NCI-H748 treated with DMSO at 0.1 percent for 48 hours (cell line): ENCODE measurements at places on chromosomes 7 and 10.

DNA sequence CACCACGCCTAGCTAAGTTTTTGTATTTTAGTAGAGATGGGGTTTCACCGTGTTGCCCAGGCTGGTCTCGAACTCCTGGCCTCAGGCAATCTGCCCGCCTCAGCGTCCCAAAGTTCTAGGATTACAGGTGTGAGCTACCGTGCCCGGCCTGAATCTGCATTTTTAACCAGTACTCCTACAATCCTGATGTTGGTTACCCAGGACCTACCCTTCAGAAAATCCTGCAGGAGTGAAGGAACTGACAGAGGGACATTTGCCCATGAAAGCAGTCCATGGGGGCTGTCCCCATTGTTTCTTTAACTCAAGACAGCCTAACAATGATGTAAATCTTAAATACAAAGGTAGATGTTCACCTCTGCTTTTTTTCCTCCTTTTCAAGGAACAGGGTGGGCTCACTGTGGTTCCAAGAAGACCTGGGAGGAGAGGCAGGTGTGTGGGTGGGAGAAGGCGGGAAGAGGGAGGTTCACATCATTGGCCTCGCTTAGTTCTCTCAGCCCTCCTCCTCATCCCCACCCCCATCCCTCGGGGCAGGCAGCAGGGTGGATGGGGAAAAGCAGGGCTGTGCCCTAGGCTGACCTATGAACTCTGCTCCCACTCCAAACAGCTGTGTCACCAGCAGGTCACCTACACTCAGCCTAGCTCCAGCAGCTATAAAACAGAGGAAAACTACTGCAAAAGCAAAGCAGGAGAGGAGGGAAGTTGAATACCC is 13.5 kb downstream of the LRRC20 start:
- no peak for DNase-seq

DNA sequence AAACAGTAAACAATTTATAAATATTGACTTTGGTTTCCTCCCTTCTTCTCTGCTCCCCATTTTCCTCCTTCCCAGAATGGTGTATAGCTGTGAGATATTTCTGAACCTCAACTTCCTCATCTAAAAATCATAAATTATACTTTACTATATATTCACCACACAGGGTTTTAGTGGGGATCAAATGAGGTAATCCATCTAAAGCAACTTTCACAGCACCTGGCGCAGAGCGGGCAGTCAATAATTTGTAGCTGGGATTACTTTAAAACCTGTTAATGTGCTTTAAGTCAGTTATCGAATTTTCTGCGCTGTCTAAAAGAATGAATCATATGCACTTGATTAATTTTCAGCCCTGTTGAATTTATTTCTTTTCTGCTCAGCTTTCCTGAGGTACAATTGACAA is 172.7 kb downstream of the PTEN start:
- DNase-seq: no peak

DNA sequence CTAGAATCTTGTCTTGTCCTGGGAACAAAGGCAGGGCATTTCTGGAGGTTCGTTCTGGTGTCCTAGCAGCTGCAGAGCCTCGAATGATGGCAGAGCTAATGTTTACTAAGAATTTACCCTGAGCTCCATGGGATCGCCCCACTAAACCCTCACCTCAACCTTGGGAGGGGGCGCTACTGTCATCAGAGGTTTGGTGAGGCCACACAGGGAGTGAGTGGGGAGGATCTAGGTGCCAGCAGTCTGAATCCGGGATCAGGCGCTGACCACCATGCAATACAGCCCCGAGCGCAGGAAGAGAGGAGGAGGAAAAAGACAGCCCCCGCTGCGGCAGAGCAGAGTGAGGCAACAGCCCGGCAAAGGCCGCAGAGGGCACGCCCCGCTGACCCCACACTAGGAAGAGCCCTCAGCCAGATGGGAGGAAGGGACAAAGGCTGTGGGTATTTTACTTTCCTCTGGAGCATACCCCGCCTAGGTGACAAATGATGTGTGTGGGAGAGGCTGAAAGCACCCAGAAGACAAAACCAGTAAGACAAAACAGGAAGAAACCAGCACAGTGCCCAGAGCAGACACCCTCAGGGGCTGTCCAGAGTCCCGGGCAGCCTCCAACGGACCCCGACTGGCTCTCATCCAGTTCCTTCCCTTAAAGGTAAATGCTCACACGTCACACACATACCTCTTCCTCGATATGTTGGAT is 103.5 kb downstream of the FAM53B start:
- no peak for DNase-seq

- DNase-seq: no peak
Observed at GRCh38 chr10:53315709-53316108, 543.1 kb upstream of the MBL2 start.

GRCh38 chr7:17097668-17098297 is 200.7 kb upstream of the AHR start:
- DNase-seq: no peak

- DNase-seq: no peak
Observed at GRCh38 chr10:133026171-133026570, 61.6 kb upstream of the ADGRA1 start.

DNA sequence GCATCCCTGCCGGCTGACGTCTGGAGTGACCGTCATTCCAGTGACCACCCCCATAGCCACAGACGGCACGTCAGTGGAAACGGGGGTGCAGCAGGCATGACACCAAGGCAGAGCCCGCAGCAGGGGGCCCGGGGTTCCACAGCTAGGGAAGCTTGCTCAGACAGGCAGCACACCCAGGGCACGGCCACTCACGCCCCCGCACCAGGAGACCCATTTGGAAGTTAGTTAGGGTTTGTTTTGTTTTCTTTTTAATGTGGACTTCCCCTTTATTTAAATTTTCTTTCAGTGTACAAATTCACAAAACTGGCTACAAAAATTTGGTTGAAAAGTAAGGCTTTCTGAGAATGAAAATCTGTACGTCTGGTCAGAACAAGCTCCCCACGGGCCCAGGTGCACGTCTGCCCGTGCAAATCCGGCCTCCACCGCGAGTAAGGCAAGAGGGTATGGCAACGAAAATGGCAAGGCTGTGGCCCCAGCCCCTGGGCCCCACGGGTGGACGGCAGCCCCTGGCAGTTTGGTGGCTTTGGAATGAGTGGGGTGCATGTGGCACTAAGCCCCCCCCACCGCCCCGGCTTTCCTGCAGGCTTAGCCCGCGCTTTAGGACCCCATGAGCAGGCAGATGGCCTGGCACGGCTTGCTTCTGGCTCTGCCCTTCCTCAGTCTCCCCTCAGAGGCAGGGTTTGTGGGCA is 124.2 kb downstream of the FAM53B start:
- no peak for DNase-seq
